ENCODE measurements at places on chromosomes 4 and X.

- no peak for DNase-seq
Measured at GRCh38 chr4:78778530-78778929, 2.4 kb downstream of the BMP2K start.

DNA sequence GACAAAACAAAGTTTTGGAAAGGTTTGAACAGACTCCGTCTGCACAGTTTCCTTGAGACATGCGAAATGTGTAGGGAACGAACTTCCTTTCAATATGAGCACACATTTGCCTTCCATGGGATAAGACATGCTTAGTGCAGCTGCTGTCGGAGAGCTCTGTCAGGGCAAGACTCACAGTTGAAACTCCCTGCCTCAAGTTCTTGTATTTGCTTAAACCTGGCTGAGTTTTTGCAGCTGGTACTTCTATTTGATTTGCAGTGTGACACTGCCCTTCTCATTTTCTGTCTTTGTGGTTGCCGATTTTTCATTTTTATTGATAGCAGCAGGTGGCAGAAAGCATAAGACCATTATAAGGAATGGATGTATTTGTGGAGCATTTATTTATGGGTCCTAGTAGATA, 18.2 kb upstream of the RHOH start:
- no peak for DNase-seq

GRCh38 chrX:11138498-11139390, 27.6 kb downstream of the HCCS start:
- no peak for DNase-seq

- DNase-seq: no peak
Measured at GRCh38 chrX:27186671-27187070, 276.5 kb downstream of the PPP4R3C start.

- no peak for DNase-seq
Measured at GRCh38 chrX:29634516-29634915, 580.8 kb upstream of the MAGEB2 start.

DNA sequence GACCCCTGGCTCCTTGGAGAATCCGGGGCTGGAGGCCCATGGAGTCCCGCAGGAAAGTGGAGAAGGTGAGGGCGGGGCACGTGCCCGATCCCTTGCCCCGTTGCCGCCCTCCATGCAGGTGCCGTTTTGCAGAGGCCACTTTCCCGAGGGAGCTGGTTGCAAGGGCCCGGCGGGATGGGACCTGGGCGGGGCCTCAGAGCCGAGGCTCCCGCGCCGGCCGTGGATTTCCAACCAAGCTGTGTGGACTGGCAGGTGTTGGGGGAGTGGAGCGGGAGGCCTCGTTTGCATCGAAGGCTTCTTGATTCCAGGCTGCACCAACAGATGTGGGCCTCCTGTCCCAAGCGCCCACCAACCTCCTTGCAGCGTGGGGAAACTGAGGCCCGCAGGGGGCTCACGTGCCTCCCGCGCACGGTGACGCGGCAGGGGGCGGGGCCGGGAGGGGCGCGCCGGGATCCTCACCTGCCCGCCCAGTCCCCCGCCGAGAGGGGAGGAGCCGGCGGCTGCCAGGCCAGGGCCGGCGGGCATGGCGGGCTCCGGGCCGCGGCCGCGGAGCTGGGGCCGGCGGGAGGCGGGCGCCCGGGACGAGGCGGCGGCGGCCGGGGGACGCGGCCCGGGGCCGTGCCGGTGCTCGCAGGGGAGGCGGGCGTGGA, 24.9 kb downstream of the SH3BP2 start:
- no peak for DNase-seq

GRCh38 chr4:94399721-94400120, 52.0 kb upstream of the PDLIM5 start:
- DNase-seq: no peak

GRCh38 chr4:108867476-108867875, 104.6 kb upstream of the ETNPPL start:
- DNase-seq: no peak

DNA sequence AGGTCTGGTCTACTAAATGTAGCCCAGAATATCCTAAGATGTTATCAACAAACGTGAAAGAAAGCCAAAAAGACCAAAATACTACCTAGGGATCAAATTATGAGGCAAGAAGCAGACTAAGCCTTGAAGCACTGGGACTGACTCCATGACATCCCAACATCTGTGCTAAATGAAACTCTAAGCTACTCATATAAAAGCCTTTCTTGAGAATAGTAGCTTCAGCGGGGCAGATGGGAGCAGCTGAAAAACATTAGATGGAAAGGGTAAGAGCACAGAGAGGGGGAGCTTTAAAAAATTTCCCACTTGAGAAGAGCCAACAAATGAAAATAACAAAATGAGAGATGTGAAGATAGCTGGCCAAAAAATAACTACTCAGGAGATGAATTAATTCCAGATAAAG, 81.7 kb downstream of the MAD2L1 start:
- DNase-seq: no peak

DNA sequence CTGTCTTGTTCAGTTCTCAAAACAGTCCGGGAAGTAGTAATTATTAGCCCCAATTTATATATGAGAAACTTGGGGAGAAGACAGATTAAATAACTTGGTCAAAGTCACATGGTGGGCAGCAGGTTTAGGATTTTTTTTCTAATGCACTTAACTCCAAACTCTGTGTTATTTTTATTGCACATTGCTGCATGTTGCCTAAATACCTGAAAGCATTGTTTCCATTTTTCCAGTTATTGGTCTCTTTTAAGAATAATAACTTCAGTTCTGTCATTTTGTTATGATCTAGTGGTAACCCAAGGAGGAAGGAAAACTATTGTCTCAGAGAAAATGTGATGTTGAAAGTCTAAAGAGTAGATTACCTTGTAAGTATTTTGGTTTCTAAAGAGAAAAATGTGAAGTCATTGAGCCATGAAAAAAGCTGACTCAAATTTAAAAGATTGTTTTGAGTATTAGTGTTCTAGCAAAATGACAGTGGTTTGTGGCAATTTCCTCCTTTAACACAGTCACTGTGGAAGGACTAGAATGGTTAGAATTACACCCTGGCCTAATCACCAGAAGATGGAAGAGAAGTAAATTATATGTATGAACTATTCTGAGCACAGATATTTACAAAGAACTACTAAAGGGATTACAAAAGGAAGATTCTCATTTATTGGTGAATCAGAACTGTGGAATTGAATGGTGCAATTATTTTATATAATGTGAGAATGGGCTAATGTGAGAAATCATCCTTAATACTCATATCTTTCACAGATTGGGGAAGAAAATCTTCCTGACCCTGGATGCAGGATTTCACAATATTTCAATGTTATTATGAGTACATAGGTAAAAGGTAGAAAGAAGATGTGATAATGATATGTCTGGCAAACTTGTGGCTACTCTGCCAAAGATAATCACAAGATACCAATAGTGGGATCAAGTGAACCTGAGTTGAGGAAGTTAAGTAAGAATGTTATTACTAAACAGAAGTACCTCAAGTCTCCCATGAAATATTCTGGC, 21.7 kb upstream of the CXCL8 start:
- peak; percentile 39 for DNase-seq

GRCh38 chrX:120318411-120318810, 7.2 kb upstream of the TMEM255A start:
- DNase-seq: no peak

DNA sequence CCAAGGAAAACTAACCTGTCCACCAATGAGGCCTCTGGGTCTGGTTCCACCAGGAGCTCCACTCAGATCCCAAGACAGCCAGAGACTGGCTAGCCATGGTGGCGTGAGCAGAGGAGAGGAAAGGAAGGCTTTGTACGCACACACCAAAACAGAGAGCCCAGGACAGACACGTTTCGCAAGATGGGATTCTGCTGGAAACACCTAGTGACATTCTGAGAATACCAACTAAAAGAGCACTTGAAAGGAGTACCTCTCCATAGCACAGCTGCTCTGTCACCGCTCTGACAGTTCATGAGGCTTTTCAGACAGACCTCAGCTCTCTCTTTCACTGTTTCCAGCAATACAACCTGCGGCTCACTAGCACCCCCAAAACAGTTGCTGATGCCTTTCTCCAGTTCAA, 105.0 kb downstream of the SH3KBP1 start:
- no peak for DNase-seq

DNA sequence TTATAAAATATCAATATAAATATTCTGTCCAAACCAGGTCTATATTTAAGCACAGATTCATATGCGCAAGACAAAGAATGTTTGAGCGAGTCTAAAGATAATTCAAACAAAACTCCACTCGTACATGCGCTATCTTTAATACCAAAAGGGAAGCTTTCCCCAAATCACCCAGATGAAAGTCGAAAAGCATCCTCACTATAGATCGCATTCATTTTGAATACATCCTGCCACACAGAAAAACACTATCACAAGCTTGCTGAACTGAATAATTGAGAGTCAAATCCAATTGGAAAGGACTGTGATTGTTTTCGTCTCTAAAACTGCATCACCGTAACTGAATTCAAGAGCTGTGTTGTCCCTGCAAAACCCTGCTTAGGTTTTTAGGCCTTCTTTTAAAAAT, 685 bp downstream of the TASL start:
- no peak for DNase-seq

DNA sequence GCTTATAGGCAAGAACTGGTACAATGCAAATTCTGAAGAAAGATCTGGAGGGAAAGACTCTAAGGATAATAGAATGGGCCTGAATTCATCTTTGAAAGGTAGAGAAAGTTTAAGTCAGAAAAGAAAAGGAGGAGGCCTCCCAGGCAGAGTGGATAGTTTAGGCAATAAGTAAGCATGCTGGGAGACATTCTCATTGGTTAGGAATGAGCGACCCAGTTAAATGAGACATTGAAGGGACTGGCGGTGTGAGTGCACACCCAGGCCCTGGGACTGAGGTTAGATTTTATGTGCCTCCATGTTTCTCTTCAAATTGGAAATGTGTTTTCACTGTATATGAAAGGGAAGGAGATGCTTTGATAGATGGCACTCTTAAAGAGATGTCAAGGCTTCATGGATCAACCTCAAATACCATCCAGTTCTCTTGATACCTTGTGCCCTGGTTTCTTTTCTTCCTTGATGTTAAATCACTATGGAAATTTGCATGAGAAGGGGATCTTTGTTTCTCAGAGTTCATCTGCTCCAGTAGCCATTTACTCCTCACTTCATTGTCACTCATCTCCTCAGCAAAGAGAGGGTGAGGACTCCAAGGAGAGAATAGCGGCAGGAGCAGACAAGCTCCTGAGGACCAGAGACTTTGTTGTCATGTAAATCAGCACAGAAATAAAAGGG, 584.2 kb upstream of the INTU start:
- no peak for DNase-seq

DNA sequence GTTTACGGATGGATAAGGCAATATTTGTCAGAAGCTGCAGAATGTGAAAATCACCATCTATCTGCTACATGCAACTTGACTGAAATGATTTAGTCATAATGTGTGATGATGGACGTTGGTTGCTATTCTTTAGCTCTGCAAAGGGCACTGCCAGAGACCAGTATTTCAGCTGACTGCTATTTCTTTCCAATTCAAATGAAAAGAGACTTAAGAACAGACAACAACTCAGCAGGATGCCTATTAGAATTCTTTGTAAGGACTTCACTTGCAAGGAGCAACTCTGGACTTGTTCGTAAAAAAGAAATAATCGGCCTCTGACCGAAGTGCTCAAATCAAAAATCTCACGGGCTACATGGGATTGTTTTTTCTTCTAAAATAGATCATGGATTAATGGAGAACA, 262.7 kb downstream of the DHX15 start:
- DNase-seq: no peak

- DNase-seq: no peak
Measured at GRCh38 chrX:112874614-112875013, 34.0 kb upstream of the AMOT start.

GRCh38 chr4:102324730-102325129, 20.6 kb downstream of the SLC39A8 start:
- DNase-seq: no peak

DNA sequence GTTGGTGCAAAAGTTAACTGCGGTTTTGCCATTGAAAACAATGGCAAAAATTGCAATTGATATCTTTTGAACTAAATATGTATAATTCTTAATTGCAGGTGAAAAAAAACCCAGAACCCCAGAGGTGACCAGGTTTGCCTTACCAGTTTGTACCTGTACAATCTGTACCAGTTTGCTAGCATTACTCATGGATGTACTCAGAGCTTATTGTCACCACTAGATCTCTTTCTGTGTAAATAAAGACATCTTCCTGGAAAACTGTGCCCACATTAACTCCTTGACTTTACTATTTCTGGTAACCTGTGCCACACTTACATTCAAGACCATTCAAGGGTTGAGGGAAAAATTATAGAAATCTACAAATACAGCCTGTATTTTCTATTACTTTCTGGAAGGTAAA, 139.7 kb downstream of the ELOVL6 start:
- DNase-seq: no peak

DNA sequence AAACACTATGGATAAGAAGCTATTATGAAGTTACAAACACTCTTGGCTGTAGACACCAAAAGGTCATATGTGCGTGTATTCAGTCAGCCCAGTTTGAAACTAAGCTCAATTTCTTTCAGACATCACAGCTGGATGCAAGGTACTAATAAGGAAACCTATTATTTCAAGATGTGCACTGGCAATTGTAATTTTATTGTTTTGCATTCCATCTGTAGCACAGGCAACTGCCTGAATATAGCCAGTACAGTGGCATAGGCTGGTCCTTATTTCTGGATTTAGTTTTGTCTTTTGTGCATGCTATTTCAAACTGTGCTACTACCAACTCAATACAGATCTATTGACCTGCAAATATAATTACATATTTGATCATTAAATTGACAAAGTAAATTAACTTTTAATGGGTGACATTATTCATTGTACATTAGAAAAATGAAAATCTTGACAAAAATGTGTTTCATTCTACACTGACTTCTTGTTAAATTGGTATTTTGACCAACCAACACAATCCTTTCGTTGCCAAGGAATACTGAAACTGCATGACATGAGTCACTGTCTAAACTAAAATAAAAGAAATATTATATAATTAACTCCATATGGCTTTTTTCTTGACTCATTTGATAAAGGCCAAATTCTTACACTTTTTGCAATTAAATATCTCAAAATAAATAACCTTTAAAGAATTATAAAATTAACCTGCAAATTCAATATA, 594.3 kb upstream of the ADGRL3 start:
- DNase-seq: peak; percentile 48

GRCh38 chr4:155772459-155773195, 13.8 kb downstream of the GUCY1B1 start:
- no peak for DNase-seq

- DNase-seq: no peak
Measured at GRCh38 chr4:17517664-17518063, 2.7 kb downstream of the CLRN2 start.

DNA sequence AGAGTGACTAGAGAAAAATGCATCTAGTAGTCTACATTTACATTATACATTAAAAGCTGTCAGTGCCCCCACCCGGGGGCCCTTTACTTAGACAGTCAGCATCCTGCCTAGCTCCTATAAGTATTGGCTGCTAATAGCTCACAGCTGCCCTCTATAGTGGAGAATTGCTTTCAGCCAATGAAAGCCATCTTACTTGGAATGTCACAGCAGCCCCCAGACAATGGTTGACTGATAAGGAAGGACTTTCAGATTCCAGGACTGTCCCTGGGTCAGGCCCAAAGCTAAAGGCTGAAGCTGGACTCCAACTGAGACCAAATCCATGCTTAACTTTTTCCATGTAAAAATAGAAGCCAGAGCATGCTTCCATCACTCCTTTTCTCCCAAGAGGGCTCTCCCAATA, 196.9 kb downstream of the ANKRD50 start:
- no peak for DNase-seq
